ENCODE measurements at places on chromosomes 5 and 9.

GRCh38 chr5:132677191-132677590 lies 3.4 kb downstream of the IL4 start:
- no peak for DNase-seq

- DNase-seq, result no peak
Observed at GRCh38 chr9:116632990-116633838, 53.9 kb upstream of the TRIM32 start.

DNA sequence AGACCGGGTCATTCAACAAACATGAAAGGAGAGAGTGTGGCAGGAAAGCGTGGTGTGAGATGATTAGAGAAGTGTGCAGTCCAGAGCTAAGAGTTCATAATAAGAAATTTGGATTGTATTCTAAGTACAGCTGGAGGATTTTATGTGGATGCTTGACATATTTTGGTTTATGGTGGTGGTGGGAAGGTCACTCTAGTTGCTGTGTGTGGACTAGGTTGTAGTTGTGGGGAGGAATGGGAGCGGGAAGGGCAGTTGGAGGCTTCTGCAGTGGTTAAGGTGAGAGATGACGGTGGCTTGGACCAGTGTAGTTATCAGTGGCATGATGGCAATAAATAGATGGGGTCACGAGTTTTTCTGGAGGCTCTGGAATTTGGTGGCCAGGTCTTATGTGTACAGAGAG lies 45.7 kb upstream of the GPR151 start:
- DNase-seq, result no peak

DNA sequence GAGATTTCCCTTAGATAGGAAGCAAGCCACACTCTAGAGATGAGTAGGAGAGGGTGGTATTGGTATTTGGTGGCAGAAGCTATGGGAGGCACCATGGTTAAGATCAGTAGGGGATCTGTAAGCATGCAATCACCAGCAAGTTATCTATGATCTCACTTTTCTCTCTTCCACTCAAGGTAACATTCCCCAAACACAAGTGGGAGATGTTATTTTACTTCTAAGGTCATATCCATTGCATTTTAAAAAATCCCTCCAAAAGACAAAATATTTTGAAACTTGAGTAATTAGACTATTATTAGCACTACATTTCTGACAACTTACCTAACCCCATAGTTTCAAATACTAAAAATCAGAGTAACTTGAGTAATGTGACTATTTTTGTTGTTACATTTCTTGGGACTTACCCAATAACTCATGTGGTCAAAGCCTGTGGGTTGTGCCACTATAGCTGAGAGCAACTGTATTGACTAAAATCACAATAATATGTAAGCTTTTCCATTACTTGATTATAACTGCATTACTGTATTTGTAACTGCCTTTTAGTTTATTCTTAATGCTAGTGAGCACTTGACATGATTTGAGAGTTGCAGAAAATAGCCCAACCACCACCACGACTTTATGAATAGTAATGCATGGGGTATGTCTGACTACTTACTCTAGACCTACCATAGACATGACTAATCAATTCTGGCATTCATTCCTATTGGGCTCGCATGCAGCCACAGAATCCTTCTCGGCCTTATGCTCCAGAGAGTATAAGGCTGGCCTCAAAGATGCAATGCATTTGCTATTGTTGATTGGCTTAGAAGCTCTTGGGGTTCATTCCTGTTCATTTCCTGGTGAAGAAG lies 264.7 kb downstream of the TRIM32 start:
- no peak for DNase-seq

DNA sequence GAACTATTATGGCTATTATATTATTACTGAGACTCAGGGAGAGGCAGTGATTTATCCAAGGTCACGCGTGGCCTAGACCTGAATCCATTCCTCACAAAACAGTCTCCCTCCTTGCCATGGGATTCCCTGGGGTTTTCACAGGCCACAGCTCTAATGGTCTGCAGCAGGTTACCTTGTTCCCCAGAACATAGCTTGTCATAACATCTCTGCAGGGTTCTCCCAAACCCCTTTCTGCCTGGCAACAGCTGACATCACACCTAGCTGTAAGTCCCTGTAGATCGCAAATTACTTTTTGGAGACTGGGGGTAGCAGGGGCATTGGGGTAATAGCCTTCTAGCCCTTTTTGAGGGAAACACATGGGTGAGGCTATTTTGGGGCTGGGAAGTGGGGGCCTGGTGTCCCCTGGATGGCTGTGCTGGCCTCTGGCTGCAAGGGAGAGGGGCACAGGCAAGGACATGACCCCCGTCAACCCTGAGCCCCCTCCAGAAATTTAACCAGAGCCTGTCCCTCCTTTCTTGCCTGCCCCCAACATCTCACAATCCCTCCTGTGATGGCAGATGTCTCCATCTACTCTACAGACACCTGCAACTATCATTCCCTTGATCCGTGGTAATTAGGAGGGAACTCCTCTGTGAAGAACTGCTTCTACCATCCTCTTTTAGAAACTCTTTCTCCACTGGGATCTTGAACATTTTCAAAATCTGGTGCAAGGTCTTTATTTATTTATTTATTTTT lies 1.3 kb downstream of the CD74 start:
- no peak for DNase-seq

DNA sequence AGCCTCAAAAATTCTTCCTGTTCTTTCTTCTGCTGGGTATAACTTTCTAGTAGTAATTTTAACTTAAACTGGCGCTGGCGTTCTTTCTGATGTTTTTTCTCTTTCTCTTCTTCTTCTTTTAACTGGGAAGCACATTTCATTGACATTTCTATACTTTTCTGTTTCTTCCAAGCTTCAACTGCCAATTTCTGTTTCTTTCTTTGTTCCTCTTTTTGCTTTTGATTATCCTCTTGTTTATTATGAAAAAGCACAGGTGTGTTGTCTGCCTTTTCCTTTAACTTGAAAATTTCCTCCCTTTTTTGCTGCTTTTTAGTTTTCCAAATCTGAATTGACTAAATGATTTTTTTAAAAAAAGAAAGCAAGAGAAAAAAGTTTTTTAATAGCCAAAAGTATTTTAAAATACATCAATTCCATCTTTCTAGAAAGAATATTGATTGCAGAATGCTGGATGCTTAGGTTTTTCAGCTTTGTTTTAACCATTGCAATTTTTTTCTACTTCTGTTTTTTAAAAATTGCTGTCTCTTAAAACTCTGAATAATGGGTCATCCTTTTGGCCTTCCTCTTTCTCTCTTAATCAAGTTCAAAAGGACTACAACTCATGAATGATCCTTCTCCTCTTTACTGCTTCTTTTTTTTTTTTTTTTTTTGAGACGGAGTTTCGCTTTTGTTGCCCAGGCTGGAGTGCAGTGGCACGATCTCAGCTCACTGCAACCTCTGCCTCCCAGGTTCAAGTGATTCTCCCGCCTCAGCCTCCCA lies 8.8 kb upstream of the PGGT1B start:
- DNase-seq, result no peak

DNA sequence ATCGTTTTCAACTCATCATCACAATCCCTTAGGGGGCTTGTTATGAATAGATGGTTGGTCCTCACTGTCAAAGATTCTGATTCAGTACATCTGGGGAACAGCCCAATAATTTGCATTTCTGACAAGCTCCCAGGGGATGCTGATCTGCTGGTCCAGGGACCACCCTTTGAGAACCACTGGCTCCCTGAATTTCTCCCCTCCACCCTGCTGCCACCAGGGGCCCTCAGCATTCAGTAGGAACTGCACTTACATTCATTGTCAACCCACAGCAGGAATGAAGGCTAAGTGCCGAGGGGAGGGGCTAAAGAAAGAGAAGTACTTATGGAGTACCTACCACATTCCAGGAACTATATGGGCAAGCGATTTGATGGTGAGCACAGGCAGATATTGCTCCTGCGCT lies 85.9 kb downstream of the BOD1 start:
- no peak for DNase-seq

- no peak for DNase-seq
Observed at GRCh38 chr5:133081703-133082102, 29.9 kb downstream of the HSPA4 start.

- no peak for DNase-seq
Observed at GRCh38 chr5:145316282-145316681, 518.9 kb downstream of the PRELID2 start.

DNA sequence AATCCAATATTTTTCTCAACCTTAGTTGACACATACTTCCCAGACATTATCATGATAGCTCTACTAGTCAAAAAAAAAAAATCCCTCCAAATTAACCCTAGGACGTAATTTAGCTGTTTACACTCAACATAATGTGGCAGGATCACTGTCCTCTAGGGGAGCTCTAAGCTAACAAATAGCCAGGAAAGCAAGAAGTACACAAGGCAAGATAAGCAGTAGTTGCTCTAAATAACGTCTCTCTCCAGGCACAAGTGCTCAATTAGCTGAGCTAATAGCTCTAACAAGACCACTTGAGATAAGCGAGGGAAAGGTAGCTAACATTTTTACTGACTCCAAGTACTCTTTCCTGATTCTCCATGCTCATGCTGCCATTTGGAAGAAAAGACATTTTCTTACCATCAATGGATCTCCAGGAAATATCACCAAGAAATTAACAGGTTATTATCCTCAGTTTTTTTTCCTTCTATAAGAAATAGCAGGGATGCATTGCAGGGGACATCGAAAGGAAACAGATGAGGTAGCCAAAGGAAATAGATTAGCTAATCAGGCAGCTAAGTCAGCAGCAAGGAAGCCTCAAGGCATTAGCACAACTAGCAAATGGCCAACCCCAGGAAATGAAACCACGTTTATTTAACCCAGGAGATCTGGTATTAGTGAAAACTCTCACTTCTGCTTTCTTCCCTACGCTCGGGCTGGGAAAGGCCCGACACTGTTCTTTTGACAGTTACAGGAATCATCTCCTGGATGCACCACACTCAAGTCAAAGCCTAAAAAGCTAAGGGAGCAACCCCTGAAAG lies 614.1 kb downstream of the PTPRD start:
- DNase-seq, result peak; percentile 61

DNA sequence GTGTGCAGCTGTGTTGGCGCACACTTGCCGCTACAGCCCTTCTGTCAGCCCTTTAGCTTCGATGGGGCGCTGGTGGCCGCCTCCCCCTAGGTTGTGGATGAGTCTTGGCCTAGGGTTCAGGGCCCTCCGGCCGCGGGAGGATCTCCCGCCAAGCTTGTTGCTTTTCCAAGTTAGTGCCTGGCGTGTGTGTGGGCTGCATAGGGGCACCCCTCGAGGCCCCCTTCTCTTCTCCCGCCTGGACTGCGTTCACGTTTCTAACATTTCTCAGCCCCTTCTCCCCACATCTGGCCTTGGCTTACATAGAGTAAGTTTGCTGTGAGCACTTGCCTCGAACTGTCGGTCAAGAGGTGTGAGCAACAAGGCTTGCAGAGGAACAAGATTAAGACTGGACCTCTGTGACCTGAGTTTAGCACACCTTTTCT lies 413 bp upstream of the OXCT1 start:
- no peak for DNase-seq

DNA sequence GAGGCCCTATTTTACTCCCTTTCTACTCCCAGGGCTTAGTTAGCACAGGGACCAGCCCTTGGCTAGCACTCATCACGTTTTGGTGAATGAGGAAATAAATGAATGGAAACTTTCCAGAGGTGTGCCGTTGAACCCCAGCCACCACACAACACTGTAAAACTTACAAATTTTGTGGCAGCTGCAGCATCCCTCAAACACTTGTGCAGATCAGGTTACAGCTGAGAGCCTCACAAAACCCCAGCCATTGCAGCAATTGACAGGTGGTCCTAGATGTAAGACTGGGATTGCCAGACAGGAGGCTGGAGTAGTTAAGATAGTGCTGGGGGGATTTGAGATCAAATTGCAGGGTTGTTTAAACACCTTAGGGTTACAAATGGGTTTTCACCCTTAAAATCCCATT lies 482.2 kb upstream of the KIF2A start:
- no peak for DNase-seq
